ENCODE measurements at places on chromosomes 12 and 14.

DNA sequence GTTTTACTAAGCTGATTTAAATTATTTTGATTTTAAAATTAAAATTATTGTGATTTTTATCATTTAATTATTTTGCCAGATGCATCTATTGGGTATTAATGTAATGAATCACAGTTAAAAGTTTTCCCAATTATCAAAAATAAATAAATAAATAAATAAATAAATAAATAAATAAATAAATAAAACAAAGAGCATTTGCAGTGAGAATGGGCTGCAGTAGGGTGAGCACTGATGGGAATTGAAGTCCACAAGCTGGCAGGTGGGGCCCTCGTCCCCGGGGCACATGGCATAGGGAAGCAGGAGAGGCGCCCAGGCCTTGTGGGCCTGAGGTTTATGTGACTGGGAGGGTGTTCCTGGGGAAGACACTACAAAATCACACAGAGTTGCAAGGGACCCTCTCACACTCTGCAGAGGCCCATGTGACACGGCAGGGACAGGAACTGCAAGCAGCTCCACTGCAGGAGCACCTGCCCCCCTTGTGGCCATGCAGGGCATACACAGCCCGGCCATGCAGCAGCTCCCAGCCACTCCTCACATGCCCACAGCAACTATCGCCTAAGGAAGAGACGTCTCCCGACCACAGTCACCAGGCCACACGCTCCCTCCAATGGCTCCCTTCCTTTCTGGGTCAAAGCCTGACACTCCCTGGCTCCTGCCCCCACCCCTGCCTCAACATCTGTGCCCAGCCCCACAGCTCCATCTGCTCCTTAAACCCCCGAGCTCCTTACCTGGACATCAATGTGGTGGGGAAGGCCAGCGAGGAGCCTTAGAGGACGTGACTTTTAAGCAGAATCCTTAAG, 256.3 kb upstream of the SFSWAP start:
- DNase-seq, result no peak

DNA sequence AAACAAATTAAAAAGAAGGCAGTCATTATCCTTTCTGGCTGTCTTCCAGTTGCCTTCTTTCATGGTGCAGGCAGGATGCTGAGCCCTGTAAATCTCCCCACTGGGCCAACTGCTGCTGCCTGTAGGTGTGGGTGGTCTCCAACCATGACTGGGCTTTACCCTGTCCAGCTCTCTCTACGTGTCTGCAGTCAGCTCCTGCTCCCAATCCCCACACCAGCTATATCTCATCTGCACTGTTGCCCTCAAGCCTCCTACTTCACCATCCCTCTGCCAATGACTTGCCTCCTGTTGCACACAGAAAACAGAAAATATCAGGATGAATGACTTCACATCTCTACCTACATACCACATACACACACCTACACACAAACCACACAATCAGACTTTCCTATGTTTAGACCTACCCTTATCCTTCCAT, 39.7 kb upstream of the PSMA6 start:
- no peak for DNase-seq

GRCh38 chr14:82420871-82421270, 887.2 kb upstream of the SEL1L start:
- DNase-seq, result no peak

DNA sequence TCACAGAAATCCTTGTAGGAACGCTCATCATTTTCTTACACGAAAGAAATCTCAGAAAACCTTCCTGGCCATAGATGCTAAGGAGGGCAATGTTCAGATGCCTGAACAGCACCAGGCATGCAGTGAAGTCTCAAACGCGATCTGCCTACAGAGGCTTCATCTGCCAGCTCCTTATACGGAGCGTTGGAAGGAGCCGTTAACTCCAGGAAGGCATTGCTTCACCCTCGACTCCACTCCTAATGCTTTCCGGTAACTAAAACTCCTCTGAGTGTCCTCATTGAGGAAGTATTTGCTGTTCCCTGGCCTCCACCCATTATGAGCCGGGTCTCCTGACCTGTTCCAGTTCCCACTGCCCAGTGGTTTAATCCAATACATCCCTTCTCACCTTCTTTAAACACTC, 502.7 kb downstream of the BCL11B start:
- no peak for DNase-seq

- no peak for DNase-seq
These were observed 104.9 kb upstream of the PMCH start for GRCh38 chr12:102302553-102302952.

GRCh38 chr12:22276867-22277266, 57.6 kb downstream of the ST8SIA1 start:
- DNase-seq, result no peak

DNA sequence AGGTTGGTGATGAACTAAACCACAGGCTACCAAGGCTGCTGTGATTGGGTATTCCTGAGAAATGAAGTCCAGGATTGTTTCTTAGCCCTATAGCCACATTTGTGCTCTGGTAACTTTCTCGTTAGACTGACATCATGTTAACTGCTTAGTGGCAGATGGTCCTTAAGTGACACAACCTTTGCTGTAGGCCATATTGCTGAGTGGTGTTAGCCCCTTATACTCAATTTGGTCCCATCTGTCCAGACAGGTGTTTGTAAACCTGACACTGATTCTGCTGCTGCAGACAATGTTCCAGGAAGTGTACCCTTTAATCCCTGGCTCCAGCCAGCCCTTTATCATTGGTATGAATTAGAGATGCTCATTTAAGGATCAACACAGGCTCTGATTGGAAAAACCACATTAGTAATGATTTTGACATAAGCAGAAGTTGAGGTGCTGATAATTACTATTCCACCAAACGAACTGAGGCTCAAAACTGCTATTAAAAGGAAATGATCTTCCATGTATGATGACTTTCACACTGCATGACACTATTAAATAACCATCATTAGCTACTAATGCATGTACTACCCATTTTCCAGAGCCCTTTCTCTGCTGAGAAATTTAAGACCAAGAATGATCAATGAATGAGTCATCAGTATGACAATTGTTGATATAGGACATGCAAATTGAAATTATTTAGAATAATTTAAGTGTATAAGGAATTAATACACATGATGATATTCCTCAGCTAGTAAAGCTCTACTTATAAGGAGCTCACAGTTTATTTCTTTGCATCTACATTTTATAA, 3.6 kb upstream of the SSTR1 start:
- no peak for DNase-seq

DNA sequence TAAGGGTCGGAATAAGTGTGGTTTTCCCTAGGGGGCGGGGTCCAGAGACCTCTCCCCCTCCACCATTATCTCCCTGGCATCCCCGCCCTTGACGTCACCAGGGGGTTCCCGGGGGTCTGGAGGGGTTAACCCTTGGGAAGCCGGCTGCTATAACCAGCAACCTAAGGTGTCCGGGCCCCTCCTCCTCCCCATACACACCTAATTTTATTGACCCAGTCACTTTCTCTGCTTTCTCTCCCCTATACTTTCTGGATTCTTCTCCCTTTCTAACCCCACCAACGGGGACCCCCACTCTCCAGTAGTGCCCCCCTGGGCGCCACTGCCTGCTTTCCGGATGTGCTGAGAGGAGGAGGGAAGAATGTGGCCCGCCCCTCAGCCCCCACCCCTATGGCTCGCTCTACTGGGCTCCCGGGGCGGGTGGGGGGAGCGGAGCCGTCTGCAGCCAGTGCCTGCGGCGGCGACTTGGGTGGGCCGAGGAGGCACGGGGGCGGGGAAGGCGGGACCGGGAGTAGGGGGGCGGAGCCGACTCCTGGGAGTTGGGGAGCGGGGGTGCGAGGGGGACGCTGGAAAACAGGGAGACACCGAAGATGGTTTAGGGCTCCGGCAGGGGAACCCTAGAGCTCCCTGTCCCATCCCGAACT, 1.8 kb downstream of the GLI1 start:
- DNase-seq, result peak; percentile 76

- no peak for DNase-seq
These were observed 39.9 kb upstream of the EGLN3 start for GRCh38 chr14:33990790-33991189.

DNA sequence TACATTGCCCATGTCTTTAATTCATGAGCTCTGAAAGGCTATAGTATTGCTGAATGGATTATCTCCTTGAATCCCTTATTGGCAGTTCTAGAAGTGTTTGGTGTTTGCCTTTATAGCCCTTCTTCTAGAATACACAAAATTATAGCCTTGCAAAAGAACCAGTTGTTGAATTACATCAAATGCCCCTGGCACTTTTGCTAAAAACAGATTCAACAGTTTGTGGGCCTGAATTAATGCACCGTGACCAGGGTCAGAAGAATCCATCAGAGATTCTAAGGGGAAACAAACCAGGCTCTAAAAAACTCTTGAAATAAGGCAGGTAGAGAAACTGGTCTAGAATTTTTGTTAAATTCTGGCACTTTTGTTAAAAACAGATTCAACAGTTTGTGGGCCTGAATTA, 197.8 kb downstream of the SOX5 start:
- no peak for DNase-seq

GRCh38 chr12:129556082-129556481, 347.7 kb downstream of the TMEM132D start:
- no peak for DNase-seq

GRCh38 chr12:131372171-131372475, 338.8 kb upstream of the SFSWAP start:
- DNase-seq, result no peak

DNA sequence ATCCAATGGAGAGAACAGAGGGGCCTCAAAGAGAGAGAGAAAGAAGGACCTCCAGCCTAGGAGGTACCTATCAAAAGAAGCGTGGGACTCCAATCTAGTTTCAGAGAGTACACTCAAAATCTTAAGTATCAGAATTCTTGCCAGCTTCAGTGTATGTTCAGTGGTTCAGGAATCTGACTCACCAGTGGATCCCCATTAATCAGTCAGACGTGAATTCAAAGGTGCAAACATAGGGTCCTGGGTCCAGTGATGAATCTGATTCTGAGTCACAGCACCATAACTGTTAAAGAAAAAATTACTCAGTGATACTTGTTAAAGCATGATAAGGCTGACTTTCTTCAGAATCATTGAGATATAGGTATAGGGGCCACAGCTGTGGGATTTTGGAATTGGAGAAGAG, 33.2 kb downstream of the ETNK1 start:
- no peak for DNase-seq

DNA sequence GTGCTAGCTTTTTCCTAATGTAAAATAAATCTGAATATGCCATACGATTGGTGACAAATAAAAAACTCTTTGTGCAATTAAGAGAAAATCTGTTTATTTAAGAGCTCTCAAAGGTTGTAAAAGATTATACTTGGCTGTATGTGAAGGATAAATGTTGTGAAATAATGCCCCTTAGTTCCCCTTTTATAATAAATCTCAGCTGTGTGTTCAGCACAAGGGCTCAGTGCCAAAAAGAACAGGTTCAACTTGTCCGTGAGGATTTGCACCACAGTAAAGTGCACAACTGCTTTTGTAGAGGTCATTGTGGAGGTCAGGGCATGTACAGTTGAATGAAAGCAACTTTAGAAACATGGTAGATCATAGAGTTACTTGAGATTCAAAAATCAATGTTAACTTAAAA, 118.6 kb downstream of the TRMT5 start:
- no peak for DNase-seq

- DNase-seq, result no peak
These were observed 194.1 kb downstream of the NUAK1 start for GRCh38 chr12:105944628-105945027.

DNA sequence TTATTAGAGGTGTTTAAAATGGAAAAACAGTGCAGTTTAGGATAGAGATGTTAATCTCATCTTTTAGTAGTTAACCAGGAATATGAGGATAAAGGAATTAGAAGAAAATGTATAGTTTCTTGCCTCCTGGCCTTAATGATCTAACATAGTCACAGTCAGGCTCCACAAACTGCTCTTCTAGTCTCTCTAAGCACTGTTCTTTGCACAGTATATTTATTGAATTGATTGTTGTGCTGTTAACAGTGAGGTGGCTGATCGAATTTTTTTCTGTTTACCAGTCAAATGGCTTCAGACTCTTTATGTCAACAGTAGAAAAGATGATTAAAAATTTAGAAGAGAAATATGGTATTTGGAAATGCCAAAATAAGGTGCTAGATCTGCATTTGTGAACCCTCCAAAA, 37.8 kb downstream of the ATF7IP start:
- DNase-seq, result peak; percentile 10

- DNase-seq, result no peak
These were observed 731.9 kb upstream of the FBXO33 start for GRCh38 chr14:40164083-40164482.

DNA sequence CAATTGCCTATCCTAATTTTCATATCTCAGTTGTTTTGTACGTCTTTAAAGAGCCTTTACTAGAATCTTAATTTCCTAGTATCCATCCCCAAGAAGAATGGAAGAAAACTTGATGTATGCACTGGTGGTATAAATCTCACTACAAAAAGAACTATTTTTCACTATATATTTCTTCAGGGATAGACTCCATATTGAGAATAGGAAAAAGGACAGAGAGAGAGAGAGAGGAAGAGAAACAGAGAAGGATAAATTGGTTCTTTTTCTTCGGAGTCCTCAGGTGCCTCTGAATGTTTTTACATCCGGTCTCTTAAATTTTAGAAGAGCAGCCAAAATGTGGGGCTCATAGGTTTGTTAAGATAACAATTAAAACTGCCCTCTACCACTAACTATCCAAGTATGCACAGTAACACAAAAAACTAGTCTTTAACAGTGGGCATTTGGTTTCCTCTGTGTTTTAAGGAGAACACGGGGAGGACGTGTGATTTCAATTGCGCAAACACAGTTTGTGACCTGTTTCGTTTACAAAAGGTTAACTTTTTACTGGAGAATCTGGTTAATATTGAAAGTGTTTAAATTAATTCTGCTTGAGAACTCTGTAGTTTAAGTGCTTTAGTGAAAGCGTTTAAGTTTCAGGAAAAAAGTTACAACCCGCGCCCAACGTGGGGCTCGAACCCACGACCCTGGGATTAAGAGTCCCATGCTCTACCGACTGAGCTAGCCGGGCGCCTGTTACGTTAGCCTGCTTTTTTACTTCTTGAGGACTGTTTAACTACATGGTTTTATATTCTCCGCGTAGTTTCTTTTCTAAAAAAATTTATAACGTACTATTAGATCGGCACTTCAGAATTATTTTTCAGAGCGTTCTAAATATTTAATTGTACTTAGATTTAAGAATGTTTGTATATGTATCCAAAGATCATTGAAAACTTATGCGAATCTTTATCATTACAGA, 5.1 kb upstream of the PSMA3 start:
- peak; percentile 94 for DNase-seq

GRCh38 chr14:61567838-61568571, 127.3 kb upstream of the HIF1A start:
- DNase-seq, result no peak

DNA sequence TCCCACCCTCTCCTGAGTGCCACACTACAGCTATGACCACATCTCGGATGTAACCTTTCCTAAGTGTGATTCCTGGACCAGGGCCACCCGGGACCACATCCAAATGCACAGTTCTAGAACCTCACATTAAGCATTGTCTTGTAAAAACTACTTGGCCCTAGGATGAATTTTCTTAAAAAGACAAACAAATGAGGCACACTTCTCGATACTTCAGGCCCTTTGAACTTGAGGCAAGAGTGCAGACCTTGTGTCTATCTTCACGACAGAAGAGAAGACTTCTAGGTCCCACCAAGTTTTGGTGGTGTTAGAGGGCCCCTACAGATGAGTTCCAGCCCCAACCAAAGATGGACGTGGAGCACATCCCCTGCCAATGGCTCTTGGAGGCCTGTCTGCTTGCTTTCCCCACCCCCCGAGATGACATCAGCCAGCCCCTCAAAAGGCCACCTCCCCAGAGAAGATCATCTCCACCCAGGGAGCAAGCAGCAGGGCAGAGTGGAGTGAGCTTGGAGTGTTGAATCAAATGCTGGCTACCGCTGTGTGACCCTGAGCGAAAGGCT, 9.3 kb downstream of the ISCU start:
- DNase-seq, result no peak

GRCh38 chr12:68617160-68617926, 6.6 kb downstream of the RAP1B start:
- no peak for DNase-seq

- no peak for DNase-seq
These were observed 390.6 kb downstream of the KCNH5 start for GRCh38 chr14:62654641-62655040.

All from activated CD4-positive, alpha-beta T cell treated with anti-CD3 and anti-CD28 coated beads, Interleukin-2, amount 10 ng/mL, durations not matched to agents 24 days and 14 days (primary cell).